ENCODE measurements at places on chromosomes 7 and 10.

GRCh38 chr7:36984041-36984521, 259.8 kb upstream of the AOAH start:
- DNase-seq: no peak

- peak; percentile 19 for DNase-seq
Measured at GRCh38 chr7:111753968-111754367, 191.7 kb upstream of the IMMP2L start.

DNA sequence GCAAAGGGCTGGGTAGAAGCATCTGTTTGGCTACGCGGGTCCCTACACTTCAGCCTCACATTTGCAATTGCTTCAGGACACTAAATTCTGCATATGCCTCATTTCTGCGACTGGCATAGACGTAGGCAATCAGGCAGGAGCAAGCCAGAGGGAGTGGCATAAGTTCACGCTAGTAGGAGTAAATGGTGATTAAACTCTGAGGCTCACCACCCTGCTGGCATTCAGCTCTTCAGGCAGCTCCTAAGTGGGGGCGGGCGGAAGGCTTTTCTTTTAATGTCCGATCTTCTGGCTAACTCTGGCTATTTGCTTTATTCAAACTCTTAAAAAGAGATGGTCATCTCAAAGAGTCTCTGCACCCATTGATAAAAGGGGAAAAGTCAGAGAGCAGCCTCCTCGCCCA, 45.3 kb downstream of the RGS10 start:
- no peak for DNase-seq

DNA sequence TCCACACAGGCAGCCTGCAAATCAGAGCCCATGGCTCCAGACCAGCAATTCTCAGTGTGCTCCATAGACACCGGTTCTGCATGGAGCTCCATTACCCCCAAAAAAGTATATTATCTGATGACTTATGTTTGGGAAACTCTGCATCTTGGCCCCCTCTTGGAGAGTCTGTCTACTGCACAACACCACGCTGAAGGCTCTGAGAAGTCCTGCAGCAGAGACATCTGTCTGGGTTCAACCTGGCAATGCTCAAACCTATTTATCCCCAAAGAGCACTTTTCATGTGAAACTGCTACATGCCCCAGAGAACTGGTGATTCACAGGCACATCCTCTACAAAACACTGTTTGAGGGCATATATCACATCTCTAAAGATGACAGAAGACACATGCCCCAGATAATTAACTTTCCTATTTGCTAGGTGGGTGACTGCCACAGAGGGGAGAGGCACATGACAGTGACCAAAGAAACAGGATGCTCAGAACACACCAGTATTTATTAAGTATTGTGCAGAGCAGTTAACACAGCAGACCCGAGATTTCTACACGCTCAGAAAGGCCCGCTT, 83.8 kb downstream of the DLG5 start:
- no peak for DNase-seq

GRCh38 chr10:127909716-127910463, 3.0 kb downstream of the PTPRE start:
- no peak for DNase-seq

DNA sequence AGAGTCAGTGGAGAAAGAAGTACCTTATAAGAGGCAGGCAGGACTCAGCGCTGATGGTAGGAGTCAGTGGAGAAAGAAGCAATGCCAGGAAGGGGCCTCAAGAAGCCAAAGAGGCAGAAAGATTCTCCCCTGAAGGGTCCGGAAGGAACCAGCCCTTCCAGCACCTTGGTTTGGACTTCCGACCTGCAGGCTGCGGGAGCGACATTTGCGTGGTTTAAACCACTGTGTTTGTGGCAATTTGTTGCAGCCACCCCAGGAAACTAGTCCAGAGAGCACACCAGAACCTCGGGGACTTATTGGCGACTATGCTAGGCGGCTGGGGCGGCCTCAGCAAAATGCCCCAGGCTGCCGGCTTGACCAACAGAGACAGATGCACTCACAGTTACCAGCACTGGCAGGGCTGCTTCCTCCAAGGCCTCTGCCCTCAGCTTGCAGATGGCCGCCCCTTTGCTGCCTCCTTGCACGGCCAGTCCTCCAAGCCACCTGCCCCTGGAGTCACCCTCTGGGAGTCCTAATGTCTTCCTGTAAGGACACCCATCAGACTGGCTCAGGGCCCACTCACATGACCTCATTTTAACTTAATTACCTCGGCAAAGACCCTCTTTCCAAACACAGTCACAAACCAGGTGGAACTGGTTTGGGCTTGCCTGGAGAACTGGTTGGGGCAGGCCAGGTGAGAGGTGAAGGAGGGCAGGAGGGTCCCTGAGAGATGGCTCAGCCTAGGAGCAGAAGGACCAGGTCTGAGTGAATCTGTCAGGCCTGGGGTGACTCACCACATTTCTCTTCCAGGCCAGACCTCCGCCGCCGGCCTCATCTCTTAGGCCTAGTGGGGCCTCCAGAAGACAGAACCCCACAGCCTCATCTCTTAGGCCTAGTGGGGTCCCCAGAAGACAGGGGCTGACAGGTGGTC, 26.1 kb downstream of the CALML3 start:
- DNase-seq: no peak

DNA sequence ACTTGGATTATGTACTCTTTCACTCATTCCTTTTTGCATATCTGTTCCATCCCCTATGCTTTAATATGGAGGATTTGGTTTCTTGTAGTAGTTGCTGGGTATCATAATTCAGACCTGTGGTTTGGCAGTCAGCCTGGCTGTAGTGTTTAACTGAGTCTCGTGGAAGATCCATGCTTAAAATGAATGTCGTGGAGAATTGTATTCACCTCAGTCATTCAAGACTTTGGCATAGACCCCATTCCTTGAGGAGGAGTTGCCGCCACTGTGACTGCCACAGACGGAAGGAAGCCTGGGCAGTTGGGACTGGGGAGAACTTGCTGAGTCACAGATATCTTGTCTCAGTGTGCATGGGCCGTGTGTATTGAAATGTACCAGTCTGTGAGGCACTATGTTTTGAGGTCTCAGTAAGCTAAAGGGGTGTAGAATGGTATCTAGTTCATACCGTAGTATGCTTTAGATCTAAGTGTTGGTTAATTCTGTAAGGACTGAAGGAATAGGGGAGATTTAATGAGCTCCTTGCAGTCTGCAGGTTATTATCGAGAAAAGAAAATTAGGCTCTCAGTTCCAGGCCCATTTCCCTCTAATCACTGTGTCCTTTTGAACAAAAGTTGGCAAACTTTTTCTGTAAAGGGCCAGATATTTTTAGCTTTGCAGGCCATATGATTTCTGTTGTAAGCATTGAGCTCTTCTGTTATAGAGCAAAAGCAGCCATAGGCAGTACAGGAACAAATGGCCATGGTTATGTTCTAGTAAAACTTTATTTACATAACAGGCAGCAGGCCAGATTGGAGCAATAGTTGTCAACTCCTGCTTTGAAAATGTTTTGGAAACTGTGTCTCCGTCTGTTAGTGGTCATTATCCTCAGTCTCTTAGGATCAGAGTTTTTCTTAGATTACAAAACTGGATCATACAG, 76.8 kb downstream of the TPST1 start:
- peak; percentile 100 for DNase-seq

DNA sequence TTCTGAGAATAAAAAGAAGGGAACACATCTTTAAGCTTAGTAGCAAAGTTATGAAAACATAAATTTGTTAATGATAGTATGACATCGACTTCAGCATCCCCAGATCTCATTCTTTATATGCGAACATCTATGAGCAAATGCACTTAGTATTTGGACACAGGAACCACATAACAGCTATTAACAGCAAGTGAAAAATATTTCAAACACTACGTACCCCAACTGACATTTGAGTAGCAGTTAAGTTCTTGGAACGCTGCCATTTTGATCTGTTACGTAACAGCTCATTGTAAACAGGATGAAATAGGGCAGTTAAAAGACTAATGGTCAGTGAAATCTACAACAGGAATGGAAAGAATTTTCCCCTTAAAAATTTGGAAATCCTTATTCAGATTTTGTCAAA, 428.9 kb downstream of the TNS3 start:
- peak; percentile 96 for DNase-seq

All from fibroblast of skin of right quadriceps (primary cell).